ENCODE measurements at places on chromosomes 4 and X.

GRCh38 chr4:2246384-2247127 is 4.6 kb upstream of the HAUS3 start:
- no peak for DNase-seq

DNA sequence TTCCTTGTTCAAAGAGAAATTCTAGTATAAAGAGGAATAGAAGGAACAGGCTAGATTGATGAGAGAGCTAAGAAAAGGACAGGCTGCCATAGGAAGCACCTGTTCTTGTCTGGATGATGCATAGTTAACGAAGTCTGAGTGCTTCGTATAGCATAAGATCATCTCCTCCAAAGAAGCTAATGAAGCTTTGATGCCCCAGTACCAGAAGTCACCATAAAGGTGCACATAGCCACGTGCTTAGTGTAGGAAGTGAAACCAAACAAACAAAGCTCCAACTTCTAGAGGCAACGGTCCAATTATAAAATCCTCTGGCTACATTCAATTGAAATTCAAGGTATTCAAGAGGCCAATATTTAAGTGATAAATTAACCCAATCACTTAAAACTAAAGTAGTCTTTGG is 31.0 kb downstream of the AFAP1 start:
- DNase-seq: peak; percentile 81

DNA sequence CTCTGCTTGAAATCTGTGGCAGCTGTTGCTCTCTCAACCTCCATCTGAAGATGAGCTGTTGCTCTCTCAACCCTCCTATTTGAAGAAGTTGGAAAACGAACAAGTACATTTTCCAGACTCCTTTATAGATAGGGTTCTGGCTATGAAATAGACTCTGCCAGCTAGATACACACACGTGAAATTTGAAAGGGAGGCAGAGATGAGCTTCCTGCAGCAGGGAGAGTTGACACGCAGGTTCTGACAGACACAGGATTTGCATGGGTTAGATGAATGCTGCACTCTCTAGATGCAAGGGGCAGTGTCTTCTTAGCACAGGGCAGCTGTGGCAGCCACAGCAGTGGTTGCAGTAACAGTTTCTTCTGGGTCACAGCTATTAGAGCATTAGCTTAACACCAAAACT is 8.0 kb upstream of the PYURF start:
- DNase-seq: no peak

GRCh38 chrX:114930227-114930626 is 87.2 kb downstream of the IL13RA2 start:
- no peak for DNase-seq

DNA sequence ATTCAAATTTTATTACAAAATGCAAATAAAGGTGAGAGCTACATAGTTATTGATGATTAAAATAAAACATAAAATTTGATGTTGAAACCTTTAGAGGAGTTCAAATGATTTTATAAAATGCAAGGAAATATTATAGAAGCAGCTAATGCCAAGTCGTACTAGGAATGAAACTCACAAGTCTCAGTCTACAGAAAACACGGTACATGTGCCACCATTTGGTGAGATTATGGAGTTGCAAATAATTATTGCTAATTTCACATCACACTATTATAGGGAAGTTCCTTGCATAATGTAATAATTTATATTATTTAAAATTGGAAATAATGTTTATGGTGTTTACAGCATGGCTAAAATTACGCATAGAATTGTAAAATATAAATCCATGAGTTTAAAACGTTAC is 1601.7 kb upstream of the TENM3 start:
- DNase-seq: no peak

DNA sequence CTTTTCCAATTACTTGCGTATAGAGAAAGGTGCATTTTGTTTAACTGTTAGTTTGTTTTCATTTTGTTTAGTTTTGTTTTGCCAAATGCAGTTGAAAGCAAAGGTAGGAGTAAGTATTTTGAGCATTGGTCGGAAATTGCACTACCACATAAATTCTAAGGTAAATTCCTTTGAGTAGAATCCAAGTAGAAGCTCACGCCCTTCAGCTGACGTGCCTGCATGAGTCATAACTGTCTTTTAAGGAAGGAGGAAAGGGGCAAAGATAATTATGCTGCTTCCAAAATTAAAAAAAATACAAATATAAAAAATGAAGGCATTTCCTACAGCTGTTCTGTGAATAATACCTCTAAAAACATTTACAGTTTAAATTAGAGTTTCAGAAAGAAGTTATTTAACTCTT is 110.2 kb upstream of the MYOZ2 start:
- DNase-seq: no peak

GRCh38 chr4:140047786-140048185 is 106.2 kb downstream of the MAML3 start:
- DNase-seq: no peak

DNA sequence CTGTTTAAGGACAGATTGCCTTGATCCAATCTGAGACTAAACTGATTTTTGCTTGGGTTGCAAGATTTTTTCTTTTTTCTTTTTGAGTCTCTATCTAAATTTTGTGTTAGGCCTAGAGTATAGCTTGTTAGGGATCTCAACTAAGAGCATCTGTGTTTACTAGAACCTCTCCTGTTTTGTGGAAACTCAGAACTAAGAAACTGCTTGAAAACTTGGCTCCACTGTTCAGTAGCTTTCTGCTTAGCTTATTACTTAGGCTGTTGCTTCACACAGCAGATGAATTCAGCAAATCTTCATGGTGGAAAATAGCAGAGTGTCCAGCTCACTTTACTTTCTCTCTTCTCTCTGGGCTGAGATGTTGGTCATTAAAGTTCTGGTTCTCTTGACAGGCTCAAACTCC is 36.7 kb upstream of the SLC6A14 start:
- no peak for DNase-seq

DNA sequence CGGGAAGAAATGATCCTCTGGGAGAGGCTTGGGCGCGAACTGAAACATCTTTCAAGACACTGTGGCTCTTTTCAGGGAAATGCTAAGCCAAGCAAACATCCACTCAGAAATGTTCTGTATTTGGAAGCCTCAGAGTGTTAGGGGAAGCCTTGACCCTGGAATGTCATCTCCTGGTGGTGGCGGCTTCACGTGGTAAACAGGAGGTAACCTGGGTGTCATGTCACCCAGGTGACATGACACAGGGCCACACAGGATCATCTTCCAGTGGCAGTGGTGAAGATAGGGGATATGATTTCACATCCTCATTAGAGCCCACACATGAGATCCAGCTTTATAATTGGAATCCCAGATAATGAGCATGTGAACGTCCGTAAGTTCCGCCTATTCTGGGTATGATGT is 140.0 kb downstream of the TBL1X start:
- DNase-seq: no peak

GRCh38 chr4:6607368-6608055 is 32.5 kb downstream of the MAN2B2 start:
- DNase-seq: no peak

GRCh38 chr4:102586002-102586643 is 85.0 kb downstream of the NFKB1 start:
- no peak for DNase-seq

DNA sequence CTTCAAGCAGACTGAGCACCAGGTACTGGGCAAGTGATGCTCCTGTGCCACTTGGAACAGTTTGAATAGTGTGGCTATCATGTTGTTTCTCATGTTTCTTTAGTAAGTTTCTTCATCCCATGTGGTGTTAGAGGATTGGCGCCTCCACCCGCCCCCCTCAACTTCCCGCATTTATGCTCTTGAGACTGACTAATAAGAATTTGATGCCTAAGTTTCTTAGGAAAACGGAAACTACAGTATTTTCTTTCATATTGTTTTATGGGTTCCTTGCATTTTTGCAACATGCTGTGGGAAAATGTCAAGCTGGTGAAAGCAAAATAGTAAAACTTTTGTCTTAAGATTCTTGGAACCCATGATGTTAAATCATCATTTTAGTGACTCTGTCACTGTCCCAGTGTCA is 101.2 kb upstream of the SLC4A4 start:
- DNase-seq: no peak

DNA sequence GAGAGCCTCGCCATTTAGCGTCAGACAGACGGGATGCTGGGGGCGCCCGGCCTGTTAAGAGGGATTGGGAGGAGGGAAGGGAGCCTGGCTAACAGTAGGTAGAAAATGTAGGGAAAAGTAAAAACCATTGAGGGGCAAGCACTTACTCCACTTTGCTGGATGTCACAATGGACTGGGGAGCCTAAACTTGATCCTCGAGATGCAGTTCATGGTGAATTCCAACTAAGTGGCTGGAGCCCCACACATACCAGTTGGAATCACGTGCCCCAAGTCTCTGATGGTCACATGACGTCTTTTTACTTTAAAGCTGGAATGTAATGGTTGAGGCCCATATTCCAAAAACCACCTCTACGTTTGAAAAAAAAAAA is 1.5 kb downstream of the PLS3 start:
- peak; percentile 63 for DNase-seq
